Fibroblast of skin of scalp (primary cell): ENCODE measurements at places on chromosomes 4 and X.

GRCh38 chr4:48939785-48940184, 33.2 kb upstream of the OCIAD2 start:
- DNase-seq: peak; percentile 52

DNA sequence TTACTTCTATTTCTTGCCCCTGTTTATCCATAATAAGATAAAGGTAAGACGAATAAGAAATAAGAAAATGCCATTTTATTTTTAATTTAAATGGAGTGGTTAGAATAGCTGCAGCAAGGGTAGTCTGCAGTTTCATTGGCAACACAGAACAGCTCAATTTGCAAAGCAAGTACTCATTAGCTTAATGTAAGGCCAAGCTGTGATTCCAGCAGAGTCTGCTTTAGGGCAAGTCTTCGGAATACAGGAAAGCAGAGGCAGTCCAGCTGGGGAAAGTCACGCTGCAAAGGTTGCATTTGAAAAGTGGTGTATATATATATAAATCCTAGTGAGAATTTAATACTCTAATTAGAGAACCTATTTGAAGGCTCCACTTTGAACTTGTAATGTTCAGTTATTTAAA, 59.0 kb downstream of the ANXA10 start:
- no peak for DNase-seq

GRCh38 chr4:187118602-187119120, 395.0 kb upstream of the FAT1 start:
- peak; percentile 37 for DNase-seq

DNA sequence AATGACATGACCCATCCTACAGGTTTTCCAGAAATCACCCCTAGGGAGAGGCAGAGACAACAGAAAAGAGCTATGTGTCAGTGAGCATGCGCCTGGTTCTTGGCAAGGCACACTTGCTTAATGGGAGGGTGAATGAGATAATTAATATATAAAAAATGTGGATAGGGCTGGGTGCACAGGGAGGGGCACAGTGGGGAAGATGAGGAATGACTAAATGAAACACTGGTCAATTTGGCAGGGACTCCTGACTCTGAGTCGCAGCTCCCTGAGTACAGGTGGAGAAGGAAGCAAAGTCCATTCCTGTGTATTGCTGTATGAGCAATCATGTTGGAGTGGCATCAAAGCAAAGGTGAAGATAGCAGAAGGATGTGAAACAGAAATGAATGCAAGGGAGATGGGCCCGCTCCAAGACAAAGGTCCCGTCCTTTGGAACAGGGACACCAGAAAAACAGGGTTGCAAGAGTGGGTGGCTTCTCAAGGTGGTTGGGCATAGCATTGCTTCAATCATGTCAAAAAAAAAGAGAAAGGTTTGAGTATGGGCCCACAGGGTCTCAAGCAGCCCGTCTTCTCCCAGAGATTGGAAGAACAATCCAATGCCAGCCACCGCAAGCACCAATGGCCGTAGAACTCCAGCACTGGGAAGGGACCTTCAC, 278.4 kb upstream of the AGTR2 start:
- DNase-seq: no peak
